ENCODE measurements at places on chromosomes 7 and 10. TPM values are rescaled to one million over a fixed set of nuclear protein-coding genes. Genes with fewer than 3 reads are reported as not detected.

GRCh38 chr7:159147246-159147645 lies 2.6 kb upstream of the VIPR2 start:
- no peak for DNase-seq

DNA sequence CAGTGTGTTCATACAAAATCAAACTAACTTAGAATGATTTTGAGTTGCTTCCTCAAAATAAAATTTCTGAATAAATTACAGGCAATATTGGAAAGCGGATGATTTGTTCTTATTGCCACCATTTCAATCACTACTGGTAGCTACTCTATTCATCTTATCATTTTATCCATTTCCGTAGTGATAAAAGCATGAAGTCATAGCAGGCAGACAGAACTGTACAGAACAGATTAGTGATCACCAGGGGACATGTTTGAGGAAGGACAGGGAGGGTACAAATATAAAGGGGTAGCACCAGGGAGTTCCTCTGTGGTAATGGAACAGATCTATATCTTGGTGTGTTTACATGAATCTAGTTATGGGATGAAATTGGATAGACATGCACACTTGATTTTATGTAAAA lies 138.5 kb downstream of the WNT2 start:
- no peak for DNase-seq

GRCh38 chr7:120043250-120043649 lies 229.7 kb upstream of the KCND2 start:
- DNase-seq = no peak

The WNT8B gene
- total RNA-seq = 0.11 TPM

- no peak for DNase-seq
These were observed 104.3 kb downstream of the CREB5 start for GRCh38 chr7:28516390-28517172.

The MYPN gene
- total RNA-seq = 3.1 TPM
